ENCODE measurements at places on chromosomes 16 and 17.

DNA sequence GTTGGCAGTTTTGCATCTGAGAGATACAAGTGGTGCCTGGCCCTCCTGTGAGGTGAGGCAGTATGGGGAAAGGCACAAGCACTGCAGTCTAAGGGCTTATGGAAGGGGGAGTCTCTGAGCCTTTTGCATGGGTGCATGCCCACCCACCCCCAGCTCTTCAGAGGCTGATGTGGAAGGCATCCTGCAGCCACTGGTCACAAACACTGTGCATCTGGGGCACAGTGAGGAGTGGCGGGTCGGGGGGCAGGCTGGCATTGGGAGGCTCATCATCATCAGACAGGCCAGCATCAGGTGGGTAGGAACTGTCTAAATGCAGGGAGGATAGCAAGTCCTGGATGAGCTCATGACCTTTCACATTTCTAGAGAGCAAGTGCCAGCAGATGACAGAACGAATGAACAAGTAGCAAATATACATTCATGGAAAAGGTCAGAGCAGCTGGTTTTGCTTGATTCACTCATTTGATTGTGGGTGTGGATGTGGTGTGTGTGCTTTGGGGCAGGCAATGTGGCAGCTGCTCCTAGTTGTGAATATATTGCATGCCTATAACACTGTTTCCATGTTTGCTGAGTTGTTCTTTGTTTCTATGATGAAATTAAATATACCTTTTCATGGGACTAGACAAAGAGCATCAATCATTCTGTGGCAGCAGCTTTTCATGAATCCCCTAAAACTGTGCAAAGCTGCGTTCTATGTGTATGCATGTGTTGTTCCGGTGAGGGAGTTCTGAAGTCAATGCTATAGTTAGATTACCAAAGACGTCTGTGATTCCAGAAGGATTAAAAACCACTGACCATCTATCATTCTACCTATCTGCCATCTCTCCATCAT is 29.2 kb downstream of the TRIM25 start:
- no peak for DNase-seq

- no peak for DNase-seq
Measured at GRCh38 chr17:45372325-45372869, 55.6 kb upstream of the MAP3K14 start.

DNA sequence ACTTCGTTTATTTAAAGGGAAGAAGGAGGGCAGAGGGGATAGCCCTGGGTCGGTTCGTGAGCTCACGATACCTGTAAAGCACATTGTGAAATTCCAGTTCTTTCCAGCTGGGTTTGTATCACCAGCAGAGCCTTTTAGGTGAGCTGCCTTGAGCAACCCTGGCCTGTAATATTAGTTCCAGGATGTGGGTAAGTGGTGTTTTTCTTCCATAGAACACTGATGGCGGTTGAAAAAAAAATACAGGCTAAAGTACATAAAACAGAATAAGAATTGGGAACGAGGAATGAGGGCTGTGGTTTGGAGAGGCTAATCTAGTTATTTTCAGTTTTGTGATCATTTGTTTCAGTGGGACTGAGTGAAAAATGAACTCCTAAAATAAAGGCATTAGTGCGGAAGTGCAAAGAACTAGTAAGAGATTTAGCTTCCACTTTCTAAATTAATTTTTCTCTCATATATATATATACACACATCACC is 20.6 kb downstream of the HS3ST3B1 start:
- DNase-seq, result no peak

DNA sequence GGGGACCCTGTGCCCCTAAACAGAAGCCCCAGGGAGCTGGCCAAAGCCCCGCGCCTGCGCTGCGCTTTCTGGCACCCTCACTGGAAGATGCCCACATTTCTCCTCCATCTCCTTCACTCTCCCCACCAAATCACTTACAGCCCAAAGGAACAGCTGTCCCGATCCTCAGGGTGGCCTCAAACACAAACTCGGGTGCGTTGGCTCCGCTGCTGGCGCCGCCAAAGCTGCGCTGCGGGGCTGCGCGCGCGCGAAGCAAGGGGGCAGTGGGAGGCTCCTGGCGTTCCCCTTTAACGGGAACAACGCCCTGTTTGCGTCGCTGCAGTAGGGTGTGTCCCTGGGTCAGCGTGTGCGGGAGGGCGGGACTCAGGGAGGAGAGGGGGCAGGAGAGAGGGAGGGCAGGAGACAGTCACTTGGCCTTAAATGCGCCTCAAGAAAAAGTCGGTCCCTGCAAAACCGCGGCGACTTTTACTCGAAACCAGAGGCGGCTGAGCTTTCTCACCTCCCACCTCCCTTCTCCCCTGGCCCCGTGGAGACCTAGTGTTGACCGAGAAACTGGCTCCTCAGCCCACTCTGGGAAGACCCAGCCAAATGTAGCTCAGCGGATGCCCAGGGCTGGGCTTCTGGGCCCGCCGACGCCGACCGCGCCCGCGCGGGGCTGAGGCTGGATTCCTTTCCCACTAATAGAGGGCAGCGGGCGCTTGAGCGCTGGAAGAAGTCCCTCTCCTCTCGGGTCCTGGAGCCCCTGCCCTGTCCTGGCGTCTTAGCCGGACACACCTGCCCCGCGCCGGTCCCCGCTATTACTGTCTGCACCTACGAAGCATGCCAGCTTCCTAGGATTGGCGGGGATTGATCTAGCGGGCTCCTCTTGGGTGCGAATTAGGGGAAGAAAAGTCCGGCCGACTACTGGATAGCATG is 2.6 kb downstream of the PMP22 start:
- peak; percentile 91 for DNase-seq

DNA sequence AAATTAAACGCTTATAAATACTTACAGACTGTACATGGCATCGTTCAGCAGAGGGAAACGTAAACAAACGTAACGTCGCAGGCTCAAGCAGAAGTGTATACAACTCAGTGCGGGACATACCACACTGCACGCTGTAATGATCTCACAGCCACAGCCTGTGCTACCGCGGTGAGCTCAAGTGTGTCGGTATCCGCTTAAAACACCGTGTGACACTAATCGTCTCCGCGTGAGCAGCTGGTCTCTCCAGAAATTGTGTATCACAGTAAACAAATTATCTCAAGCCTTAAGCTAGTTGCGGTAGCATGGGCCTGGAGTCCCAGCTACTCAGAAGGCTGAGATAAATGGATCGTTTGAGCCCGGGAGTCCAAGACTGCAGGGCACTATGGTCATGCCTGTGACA is 115.3 kb downstream of the ANKRD11 start:
- DNase-seq, result no peak

DNA sequence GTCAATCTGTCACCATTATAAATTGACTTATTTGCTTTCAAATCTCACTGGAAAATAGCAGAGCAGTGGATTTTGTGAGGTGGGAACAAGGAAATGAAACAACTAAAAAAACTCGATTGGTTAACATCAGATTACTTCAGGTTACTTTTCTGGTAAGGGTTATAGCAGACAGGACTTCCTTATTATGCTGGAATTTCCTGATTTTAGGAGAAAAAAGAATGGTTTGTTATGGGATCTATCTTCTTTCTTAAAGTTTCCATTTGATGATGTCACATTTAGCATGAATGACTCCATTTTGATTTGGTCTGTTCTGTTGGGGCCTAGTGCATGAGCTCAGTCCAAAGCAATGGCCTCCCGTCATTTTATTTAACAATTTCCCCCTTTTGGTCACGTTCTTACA is 210.6 kb downstream of the KCNJ2 start:
- no peak for DNase-seq

DNA sequence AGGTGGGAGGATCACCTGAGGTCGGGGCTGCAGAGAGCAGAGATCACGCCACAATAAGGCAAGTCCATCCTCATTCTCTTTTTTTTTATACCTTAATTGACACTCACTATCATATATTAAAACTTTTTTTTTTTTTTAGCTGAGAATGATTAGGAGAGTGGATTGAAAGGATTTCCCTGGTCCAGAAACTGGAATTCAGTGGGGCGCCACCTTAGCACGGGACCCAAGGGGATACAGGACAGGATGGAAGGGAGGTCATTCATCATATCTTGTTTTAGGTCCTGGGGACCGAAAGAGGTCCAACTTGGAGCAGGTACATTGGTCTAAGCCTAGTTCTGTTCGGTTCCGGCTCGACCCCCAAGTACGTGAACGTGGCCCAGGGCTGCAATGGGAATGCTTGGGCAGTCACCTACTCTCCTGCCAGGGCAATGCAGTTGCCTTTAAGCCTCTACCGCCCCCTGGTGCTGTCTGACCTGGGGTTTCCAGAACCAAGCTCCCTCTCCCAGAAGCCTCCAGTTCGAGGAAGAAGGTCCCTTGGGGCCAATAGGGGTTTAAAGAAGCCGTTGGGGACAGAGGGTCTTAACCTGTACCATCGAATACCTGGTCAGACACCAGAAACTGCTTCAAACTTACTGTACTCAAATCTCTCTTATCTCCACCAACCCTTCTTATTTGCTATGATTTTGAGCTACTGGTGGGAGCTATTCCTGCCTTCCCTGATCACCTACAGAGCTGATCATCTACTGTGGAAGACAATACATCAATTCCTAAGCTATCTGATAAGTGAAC is 19.9 kb upstream of the GPATCH8 start:
- peak; percentile 45 for DNase-seq

- DNase-seq, result no peak
Measured at GRCh38 chr16:5905935-5906334, 808.3 kb upstream of the EEF2KMT start.

GRCh38 chr17:65359016-65359415 is 202.4 kb downstream of the AXIN2 start:
- DNase-seq, result no peak

DNA sequence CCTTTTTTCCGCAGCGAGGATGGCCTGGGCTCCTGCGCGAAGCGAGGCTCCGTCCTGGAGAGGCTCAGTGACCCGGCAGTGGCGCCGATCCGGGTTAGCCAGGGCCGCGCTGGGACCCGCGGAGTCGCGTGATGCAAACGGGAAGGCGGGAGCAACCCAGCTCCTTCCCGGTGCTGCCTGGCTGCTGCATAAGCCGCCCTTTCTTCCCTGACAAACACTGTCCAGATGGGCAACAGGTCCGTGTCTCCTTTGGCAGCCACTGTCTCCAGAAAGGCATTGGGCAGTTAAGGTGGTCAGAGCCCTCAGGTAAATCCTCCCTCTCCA is 21.8 kb upstream of the ZNHIT3 start:
- DNase-seq, result no peak

DNA sequence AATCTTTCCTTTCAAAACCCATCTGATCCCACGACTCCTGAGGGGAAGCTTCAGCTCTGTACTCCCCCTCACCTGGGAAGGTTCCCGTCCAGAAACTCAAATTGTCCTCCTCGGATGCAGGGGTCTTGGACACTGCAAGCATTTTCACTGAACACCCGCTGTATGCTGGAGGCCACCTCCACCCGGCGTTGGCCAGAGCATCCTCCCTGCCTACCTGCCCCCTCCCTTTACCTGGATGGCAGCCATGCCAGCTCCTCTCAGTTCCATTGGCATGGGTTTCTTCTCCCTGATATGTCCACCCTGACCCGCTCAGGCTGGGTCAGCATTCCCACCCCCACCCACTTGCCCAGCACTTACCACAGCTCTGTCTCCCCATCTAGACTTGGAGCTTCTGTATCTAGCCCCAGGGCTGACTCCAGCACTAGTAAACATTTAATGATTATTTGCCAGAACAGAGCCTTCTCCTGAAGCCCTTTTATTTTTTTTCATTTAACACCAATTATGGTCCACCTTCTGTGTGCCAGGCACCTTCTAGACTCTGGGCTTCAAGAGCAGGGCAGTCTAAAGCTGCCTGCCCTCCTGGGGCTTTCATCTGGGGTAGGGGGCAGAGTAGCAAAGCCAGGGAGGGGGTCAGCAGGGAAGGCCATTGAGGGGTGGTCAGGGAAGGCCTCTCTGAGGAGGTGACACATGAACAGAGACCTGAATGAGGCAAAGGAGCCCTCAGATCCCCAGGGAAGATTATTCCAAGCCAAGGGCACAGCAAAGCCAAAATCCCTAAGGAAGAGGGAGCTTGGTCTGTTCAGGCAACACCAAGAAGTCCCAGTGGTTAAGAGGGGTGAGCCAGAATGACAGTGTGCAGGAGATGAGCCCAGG is 8.9 kb upstream of the KRT19 start:
- no peak for DNase-seq

DNA sequence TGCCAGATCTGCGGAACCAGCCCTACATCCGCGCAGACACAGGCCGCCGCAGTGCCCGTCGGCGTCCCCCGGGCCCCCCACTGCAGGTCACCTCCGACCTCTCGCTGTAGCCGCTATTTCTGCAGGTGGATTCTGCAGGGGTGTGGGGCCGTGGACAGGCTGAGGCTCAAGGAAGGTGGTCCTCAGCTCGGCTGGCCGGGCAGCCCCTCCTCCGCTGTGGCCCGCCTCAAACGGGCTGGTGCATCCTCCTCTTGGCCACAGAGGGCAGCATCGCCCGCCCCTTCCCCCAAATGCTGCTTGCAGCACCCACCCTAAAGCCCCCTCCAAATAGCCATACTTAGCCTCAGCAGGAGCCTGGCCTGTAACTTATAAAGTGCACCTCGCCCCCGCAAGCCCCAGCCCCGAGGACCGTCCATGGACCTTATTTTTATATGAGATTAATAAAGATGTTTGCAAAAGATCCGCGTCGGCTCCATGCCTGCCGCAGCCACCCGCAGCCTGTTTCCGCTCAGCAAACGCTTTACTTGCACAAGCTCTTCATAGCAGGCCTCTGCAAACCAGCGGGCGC is 14.9 kb downstream of the SPATA32 start:
- DNase-seq, result no peak

DNA sequence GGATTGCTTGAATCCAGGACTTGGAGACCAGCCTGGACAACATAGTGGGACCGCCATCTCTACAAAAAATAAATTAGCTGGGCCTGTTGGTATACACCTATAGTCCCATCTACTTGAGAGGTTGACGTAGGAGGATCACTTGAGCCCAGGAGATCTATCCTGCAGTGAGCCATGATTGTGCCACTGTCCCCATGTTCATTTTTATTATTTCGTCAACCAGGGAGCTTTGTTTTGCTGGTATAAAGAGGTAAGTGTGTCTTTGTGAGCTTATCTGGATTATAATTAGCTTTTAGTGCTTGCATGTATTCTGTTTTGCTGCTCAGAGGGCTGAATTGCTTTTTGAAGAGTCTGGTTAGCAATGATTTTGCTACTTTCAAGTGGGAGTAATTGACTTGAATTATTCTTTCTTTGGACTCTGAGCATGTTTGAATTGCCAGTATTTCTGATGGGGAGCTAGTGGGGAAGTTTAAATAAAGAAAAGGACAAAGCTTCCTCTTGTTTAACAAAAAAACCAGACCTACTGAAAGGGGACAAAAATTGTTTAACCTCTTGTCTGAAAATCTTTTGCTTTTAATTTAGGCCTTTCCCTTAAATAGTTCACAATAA is 31.6 kb upstream of the BCAS3 start:
- no peak for DNase-seq

- DNase-seq, result peak; percentile 61
Measured at GRCh38 chr17:14308965-14309879, 8.3 kb downstream of the HS3ST3B1 start.

- DNase-seq, result no peak
Measured at GRCh38 chr17:2862197-2862596, 66.0 kb downstream of the RAP1GAP2 start.

DNA sequence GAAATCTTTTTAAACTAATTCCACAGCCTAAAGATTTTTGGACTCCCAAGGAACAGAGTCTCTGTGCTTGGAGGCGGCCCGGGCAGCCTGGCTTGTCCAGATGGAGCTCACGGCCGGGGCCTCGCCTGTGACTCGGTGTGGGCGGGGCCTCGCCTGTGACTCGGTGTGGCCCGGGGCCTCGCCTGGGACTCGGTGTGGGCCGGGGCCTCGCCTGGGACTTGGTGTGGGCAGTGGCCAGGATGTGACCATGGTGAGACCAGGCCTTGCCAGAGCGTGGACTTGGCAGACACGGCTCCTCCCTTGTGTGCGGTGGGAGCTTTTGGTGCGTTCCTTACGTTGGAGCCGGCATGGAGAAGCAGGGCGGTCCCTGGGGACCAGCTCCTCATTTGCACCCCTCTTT is 92.3 kb downstream of the METRNL start:
- no peak for DNase-seq
